Endodermal cell (in vitro differentiated cells): ENCODE measurements at places on chromosomes 2 and 18. TPM values are rescaled to one million over a fixed set of nuclear protein-coding genes. Genes with fewer than 3 reads are reported as not detected.
A peak's percentile ranks its signal among the peaks of the same experiment; 100 is the strongest.

The FAM124B gene
- 0.72 and 1.2 TPM in 2 replicates for total RNA-seq

The RESP18 gene
- total RNA-seq, result not detected in 3 replicates

The AGXT gene
- total RNA-seq, result 0.18 and 0.31 TPM in 2 replicates

The ATOH8 gene
- total RNA-seq, result 0.16 to 1.6 TPM (median 1.1 TPM) in 3 replicates

The FBLN7 gene
- 1.9 to 8.7 TPM (median 8.4 TPM) in 3 replicates for total RNA-seq

DNA sequence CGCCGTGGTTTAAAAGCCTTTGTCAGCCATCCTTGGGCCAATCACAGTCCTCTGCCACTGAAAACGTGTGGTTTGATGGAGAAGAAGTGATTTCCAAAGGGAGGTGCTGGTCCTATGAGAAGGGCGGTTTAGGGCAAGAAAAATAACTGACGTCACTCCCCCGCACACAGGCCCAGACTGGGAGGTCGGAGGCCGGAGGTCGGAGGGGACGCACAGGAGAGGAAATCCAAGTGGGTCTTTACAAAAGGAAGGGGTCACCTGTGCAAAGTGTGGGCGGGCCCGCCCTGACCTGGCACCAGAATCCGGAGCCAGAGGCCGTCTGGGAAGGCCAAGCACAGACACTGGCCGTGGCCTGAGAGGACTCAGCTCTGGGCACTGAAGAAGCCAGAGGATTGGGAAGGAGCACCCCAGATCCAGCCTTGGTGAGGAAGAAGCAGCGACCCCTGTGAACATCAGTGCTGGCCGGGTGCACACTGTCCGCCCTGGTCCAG lies 18.0 kb upstream of the KCNG2 start:
- H3K36me3 ChIP-seq, result no peaks in the 10 kb centered on the region
- H3K4me3 ChIP-seq, result no peak overlapping the region
- no peak overlapping the region for H3K27ac ChIP-seq
- H3K4me1 ChIP-seq, result no peaks in the 10 kb centered on the region
- peak; percentile 22 for DNase-seq
- H3K27me3 ChIP-seq, result peaks cover 16% of the 10 kb centered on the region

DNA sequence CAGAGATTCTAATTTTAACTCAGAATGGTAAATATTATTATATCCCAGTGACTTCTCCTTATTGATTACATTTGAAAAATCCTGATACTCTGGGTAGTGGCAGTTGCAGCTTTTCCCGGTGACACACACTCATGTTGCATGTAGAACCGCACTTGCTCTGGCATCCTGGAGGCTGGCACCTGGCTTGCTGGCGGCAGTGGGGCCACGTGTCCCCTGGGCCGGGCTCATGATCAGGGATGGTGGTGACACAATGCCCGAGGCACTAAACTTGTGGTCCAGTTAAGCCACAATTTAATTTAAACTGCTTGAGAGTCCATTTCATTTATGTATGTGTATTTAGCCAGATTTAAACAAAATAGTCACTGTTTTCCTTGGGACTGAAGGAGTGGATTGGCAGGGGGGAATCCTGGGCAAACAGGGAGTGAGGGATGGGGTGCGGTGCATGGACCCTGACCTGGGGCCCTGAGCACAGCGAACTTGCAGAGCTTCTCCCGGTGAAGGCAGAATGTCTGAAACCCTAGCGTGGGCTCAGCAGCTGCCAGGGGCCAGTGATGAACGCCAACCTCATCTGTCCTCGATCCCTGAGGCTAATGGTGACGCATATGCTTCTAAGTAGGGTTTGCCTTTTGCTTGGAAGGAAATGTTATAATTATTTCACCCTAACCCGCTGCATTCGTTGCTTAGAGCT lies 50.0 kb downstream of the KCNG2 start:
- no peaks in the 10 kb centered on the region for H3K4me1 ChIP-seq
- no peak overlapping the region for H3K4me3 ChIP-seq
- no peak overlapping the region for H3K27ac ChIP-seq
- no peaks in the 10 kb centered on the region for H3K27me3 ChIP-seq

DNA sequence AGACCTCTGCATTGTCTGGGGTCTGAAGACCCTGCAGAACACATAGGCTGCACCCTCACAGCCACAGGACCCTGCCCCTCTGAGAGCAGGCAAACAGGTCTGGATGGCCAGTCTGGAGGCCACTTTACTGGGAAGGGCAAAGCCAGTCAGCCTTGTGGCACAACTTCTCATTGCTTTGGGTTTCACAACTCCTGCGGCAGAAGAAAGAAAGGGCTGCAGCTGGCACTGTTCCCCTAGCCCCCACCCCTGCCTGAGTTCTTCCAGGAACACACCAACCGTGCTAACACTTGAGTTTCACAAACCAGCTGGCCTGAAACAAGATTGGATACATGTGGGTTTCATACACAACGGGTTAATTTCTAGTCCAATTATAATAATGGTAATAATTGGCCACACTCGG lies 276.5 kb upstream of the MGAT5 start:
- H3K27ac ChIP-seq, result no peak overlapping the region
- H3K27me3 ChIP-seq, result peaks cover 5% of the 10 kb centered on the region
- no peak overlapping the region for H3K4me3 ChIP-seq
- no peaks in the 10 kb centered on the region for H3K36me3 ChIP-seq
- peak; percentile 20 for DNase-seq

GRCh38 chr2:3672861-3673678 lies 15.1 kb downstream of the ALLC start:
- no peaks in the 10 kb centered on the region for H3K4me1 ChIP-seq
- no peak overlapping the region for H3K27ac ChIP-seq
- no peak for DNase-seq

DNA sequence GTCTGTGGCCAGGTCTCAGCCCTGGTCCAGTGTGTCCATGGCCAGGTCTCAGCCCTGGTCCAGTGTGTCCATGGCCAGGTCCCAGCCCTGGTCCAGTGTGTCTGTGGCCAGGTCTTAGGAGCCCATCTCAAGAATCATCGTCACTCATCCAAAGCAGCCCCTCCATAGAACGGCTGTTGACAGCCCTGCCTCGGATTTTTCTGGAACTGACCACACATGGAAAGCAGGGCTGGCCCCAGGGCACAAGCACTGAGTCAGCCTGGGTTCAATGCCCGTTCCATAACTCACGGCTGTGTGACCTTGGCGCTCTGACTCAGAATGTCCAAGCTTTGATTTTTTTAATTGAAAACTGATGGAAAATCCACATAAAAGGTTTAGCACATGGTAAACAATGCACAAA lies 59.9 kb upstream of the SNTG2 start:
- H3K36me3 ChIP-seq, result no peaks in the 10 kb centered on the region
- no peak overlapping the region for H3K4me3 ChIP-seq
- no peak overlapping the region for H3K27ac ChIP-seq
- peak; percentile 16 for DNase-seq
- no peaks in the 10 kb centered on the region for H3K27me3 ChIP-seq
- H3K4me1 ChIP-seq, result no peaks in the 10 kb centered on the region

DNA sequence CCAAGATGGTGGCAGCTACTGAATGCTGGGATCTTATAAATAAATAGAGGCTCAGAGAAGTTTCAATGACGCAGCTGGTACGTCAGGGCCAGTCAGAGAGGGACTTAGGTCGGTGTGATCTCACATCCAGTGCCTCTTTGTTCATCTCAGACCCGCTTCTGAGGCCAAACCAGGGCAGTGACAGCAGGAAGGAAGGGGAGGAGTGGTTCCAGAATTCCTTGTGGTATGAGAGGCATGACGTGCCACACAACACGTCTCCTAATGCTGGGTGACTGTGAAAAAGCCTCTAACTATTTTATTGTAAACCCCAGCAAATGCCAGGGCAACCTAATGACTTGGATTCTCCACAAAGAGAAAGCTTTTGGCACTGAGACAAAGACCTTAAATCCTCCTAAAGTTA lies 423.3 kb downstream of the LPIN1 start:
- no peak for DNase-seq
- H3K4me3 ChIP-seq, result no peak overlapping the region
- H3K4me1 ChIP-seq, result no peaks in the 10 kb centered on the region
- H3K27me3 ChIP-seq, result no peaks in the 10 kb centered on the region

DNA sequence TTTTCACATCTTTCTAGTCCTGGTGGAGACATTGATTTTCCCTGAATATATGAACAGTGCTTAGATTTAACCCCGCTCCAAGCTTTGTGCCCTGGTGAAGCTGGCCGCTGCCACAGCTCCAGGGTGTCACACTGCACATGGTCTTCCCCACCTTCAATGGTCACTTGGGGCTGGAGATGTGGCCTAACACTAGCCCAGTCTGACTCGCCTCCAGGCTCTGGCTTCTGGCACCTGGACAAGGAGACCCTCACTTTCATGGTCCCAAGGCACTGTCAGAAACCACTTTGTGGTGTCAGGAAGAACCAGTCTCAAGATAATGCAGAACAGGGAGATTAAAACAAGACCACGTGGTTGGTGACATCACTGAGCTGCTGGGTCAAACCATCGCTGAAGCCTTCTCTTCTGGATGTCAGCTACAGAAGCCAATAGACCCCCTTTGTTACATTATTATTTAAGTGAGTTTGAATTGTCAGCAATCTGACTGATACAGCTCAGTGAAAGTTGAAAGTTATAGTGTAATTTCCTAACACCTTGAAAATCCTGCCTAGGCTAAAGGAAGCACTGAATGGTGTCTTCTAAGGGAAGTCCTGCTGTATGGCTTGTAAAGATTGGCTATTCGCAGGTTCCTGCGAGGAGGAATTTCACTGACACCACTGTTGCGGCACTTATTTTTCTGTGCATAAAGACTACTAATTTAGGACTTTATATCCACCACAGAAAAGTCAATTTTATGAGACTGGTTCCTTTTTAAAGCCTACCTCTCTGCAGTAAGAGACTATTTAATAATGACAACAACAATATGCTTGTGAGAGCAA lies 55.0 kb upstream of the CTDP1 start:
- H3K27ac ChIP-seq, result no peak overlapping the region
- no peaks in the 10 kb centered on the region for H3K36me3 ChIP-seq
- no peaks in the 10 kb centered on the region for H3K27me3 ChIP-seq
- no peak for DNase-seq

DNA sequence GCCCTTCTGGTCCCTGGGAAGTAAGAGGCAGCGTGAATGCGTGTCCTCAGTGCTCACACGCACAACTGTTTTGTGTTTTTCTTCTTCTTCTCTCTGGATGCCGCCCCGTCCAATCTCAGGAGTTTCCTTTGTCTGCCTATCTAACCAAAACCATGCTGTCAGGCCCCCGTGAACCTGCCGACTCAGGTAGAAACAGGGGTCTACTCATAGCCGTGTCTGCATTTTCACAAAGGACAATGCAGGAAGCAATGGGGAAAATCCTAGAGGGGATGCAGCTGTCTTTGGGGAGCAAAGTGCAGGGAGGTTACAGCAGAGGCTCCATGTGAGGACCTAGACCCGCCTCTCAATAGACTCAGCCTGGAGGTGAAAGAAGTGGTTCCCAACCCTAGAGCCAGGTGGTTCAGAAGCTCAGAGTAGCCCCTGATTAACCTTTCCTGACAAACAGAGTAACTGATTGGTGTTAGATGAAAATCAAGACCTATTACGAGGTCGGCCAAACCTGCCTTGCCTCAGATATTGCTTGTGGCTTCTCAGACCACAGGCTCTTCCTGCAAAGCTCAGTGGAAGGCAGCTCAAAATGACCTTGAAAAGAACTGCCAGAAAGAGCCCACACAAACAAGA lies 49.3 kb downstream of the CD226 start:
- no peak overlapping the region for H3K4me3 ChIP-seq
- no peaks in the 10 kb centered on the region for H3K27me3 ChIP-seq
- H3K4me1 ChIP-seq, result no peaks in the 10 kb centered on the region
- H3K36me3 ChIP-seq, result no peaks in the 10 kb centered on the region
- H3K27ac ChIP-seq, result no peak overlapping the region
- no peak for DNase-seq

DNA sequence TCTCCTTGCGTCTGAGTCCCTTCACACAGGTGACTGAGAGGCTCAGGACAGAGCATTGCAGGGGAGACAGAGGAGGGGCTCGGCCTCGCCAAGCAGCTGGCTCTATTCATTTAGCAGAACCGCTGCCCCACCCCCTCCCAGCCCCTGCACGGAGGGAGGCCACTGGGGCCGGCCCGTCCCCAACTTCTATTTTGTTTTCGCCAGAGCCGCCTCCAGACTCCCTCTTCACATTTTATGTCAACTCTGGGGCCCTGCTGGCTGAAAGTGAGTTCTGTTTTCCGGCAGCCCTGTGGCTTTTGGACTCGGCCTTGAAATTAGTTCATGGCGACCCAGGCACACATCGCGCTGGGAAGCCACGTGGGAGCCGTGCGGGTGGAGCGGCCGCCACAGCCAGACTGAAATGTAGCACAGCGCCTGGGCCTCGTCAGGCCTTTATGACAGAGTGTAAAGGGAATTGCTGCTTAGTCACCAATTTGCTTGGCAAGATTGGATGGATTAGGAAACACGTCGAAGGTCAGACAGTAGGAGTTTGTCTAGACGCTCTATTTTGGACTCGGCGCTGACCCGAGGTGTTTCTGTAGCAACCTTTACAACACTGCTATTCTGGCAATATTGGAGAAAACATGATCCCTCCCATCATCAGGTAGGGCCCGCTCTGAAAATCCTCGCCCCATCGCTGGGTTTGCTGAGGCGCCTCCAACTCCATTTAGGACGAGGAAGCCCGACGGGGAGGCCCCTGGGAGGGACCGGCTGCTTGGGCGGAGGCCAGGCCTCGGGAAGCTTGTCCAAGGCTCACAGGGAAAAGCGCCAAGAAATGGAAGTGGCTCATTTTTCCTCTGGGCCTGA lies 90.7 kb upstream of the CTDP1 start:
- no peaks in the 10 kb centered on the region for H3K4me1 ChIP-seq
- DNase-seq, result peak; percentile 72
- no peaks in the 10 kb centered on the region for H3K27me3 ChIP-seq
- peak overlapping the region; percentile 32 for H3K27ac ChIP-seq

DNA sequence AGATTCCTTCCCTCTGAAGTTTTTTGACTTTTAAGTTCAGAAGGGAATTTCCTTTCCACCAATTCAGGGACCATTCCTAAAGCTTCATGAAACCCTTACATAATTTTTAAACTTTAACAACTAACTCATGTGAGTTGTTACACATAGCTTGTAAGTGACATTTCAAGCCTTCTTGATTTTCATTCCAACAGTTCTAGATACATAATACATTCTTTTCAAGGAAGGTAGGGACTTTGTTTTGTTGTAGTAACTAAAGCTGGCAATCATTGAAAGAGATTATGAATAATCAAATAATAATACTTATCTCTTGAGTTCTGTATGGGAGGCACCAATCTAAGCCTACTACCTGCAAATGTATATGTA lies 45.4 kb downstream of the SETBP1 start:
- H3K36me3 ChIP-seq, result no peaks in the 10 kb centered on the region
- H3K27ac ChIP-seq, result no peak overlapping the region
- H3K4me3 ChIP-seq, result no peak overlapping the region
- DNase-seq, result no peak

GRCh38 chr2:57372237-57372984 lies 674.2 kb upstream of the VRK2 start:
- H3K4me1 ChIP-seq, result no peaks in the 10 kb centered on the region
- no peaks in the 10 kb centered on the region for H3K36me3 ChIP-seq
- DNase-seq, result no peak
- H3K27me3 ChIP-seq, result no peaks in the 10 kb centered on the region

DNA sequence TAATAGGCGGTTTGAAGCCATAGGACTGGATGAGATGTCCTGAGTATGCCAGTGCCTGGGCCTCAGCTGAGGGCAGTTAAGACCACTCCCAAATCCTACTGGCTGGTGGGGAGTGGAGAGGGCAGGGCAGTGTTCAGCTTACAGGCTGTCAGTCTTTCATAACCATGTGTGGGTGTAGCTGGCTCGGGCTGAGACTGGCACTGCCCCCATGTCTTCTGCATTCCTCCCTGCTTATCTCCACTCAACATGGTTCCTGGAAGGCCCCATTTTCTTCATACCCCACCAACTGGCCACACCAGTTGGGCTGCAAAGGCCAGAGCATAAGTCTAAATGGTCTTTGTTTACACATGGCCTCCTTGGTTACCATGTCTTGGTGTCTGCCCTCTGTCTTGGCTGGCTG lies 17.2 kb upstream of the IL37 start:
- H3K27ac ChIP-seq, result no peak overlapping the region
- no peaks in the 10 kb centered on the region for H3K27me3 ChIP-seq
- no peak for DNase-seq
